ENCODE measurements at places on chromosomes 16 and 17.

DNA sequence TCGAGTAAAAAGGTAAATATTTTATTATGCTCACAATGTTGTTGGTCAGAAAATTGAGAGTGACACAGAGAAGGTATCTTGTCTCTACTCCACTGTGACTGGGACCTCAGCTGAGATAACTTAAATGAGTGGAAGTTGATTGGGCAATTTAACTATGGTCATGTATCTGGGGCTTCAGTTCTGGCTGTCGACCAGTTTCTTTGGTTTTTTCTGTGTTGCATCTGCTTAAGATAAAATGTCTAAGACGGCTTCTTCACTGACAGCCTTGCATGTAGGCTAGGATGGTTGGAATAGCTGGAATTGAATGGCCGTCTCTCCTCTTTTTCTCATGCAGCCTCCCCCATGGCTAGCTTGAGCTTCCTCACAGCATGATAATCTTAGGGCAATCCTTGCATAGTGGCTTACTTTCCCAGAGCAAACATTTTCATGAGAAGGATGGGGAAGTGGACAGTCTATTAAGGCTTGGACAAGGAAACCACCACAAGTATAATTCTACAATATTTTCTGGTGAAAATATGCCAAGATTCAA lies 433.7 kb downstream of the KIF2B start:
- DNase-seq = no peak

DNA sequence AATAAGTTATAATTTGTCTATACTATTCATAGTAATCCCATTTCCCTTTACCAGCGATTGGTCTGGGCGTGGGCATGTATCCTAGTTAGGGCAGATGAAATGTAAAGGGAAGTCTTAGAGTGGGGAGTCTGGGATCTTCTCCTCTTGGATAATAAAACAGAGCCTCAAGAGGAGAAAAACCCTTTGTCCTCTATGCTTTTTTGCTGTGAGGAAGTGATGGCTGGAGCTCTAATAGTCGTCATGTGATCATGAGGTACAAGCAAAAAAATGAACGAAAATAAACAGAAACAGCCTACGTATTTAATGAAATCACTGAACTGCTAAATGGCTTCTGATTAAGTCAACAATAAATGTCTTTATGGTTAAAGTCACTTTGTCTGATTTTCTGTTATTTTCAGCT lies 26.8 kb downstream of the EFCAB5 start:
- no peak for DNase-seq

- DNase-seq = no peak
Observed at GRCh38 chr16:81996664-81997509, 14.4 kb downstream of the SDR42E1 start.

DNA sequence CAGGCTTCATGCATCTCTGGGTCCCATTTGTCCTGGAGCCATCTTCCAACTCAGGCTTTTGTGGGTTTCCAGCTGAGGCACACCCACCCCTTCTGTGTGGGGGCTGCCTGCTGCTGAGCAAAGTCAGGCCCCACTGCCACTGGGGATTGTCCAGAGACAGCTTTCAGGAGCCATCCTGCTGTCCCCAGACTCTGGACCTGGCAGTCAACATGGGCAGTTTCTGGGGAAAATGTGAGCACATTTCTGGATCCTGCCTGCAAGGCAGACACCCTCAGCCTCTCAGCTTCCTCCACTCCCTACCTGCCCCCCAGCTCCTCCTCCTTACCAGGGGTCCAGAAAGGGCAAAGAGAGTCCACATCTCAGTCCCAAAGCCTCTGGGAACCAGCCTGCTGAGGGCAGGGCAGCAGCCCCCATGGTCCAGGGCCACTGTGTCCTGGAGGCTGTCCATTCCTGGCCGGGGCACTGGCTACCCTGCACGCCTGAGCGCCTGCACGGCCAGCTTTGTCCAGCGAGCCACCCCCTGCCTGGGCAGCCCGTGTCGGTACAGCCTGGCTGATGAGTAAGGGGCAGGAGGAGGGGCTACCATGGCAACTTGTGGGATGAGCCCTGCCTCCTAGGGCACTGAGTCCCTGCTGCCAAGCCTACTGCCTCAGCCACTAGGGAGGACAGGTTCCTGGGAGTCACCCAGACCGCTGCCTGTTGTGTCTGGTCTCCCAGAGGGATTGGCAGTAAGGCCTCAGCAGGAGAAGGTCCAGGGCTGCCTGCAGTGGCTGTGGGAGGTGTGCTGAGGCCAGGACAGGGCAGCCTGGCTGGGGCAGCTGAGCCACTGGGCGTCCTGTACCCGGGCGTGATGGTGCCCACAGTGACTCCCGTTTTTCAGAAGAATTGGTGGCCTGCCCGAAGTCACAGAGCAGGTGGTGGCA lies at the start of gene SLC47A2:
Gene SLC47A2, minus strand, starts transcription at position 477 of the 923 bp plus-strand sequence. Its CDS starts 29 bp downstream, at position 448.
- DNase-seq = no peak

GRCh38 chr17:78589885-78590284 lies 12.7 kb upstream of the DNAH17 start:
- DNase-seq = no peak

GRCh38 chr16:64751906-64752305 lies 370.0 kb downstream of the CDH11 start:
- no peak for DNase-seq

DNA sequence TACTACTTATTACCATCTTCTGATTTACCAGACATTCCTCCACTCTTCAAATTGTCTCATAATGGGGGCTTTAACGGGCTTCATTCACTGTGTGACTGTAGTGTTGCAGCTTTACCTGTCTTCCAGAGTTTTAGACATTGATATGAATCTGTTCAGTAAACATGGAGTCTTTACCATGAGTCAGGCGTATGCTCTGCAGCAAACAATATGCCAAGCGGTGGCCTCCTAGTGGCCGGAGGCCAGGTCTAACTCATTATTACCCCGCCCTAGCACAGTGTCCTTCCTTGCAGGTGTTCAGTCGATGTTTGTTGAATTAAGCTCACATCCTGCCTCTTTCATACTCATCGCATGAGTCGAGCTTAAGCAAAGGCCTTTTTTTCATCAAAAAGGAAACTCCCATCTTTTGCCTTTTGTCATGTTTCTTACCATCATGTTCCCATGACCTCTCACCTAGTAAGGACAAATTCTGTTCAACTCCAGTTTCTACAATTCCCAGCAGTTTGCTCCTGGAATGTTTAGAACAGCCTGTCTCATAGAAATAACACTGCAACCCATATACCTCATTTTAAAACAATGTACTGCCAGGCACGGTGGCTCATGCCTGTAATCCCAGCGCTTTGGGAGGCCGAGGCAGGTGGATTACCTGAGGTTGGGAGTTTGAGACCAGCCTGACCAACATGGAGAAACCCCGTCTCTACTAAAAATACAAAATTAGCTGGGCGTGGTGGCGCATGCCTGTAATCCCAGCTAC lies 39.4 kb downstream of the TUBD1 start:
- no peak for DNase-seq

GRCh38 chr17:59696682-59697277 lies 10.4 kb downstream of the PTRH2 start:
- DNase-seq = no peak

GRCh38 chr17:37813751-37814150 lies 68.9 kb upstream of the HNF1B start:
- no peak for DNase-seq

GRCh38 chr17:41773190-41773588 lies 13.3 kb downstream of the JUP start:
- DNase-seq = no peak

DNA sequence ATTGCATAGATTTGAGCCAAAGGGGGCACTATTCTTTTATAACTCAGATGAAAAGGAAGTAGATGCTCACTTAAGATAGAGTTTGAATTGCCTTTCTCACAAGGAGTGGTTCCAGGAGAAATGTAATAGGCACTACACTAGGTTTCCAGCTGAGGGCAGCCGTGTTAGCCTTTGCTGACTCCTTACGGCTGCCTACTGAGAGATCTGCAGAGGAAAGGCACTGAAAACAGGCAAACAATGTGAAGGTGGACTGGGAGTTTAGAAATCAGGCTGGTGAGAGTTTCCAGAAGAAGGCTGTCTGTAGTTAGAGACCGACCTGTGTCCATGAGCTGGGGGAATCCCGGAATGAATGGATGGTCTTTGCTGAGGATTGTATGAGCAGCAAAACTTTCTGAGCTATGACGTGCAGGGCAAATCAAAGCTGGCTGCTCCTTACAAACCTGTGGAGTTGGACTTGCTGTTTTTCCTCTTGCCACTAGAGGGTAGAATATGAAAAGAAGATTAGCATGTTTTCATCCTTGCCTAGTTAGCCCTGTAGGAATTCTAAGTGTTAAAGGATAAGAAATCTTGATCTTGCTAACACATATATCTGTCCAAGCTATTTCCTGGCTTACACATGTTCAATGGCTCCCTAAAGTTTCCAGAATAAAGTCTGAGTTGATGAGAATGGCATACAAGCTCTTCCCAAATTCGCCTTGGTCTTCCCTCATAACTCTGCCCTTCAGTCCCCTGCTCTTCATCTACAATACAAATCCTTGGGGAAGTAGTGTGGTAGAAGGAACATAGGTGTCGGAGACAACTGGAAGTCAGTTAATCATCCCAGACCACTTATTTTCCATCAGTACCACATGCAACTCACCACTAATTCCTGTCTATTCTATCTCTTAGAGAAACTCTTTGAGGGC lies 20.1 kb upstream of the TAOK1 start:
- DNase-seq = peak; percentile 48

GRCh38 chr16:87874639-87875427 lies 5.5 kb upstream of the SLC7A5 start:
- no peak for DNase-seq

DNA sequence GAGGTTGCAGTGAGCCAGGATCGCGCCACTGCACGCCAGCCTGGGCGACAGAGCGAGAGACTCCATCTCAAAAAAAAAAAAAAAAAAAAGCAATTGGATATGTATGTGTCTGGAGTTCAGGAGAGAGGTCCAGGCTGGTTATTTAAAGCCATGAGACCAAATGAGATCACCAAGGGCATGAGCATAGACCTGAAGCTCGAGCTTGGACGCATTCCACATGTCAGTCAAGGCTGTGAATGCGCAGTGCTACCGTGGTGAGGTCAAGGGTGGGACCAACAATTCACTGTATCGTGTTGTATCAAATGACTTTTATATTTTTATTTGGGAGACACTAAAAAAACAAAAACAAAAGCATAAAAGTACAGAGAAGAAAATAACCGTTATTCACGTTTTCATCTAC lies 29.1 kb upstream of the SPNS2 start:
- DNase-seq = no peak

DNA sequence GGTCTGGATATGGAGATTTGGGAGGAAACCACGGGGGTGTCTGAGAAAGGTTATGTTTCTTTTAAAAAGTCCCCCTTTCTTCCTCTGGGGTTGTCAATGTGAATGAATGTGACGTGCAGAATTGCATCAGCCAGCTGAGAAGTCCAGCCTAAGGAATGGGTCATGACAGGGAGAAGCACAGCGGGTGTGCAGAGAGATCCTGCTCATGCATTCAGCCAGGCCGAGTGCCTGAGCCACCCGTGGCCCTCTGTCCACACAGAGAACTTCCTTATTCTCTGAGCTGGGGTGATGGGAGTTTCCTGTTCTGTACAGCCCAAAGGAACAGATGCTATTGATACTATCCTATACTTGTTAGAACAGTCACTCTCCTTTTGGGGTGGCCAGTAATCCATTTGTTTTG lies 117.9 kb downstream of the CPPED1 start:
- DNase-seq = no peak

DNA sequence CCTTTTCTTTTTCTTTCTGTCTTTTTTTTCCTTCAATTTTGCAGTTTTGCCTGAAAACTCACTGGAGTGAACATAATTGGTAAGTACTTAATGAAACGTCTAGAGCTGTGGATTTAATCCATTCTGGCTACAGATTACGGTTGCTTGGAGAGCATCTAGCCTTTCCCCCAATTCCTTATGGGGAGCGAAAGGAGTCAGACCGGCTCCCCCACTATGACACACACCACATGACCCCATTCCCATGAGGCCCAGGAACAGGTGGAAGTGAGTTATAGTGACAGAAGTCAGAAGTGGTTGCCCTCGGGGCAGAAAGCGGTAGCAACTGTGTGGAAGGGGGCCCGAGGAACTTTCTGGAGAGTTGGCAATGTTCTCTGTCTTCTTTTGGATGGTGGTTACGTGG lies 41.2 kb downstream of the EMP2 start:
- no peak for DNase-seq

- no peak for DNase-seq
Observed at GRCh38 chr16:69830534-69831211, 68.5 kb downstream of the WWP2 start.

DNA sequence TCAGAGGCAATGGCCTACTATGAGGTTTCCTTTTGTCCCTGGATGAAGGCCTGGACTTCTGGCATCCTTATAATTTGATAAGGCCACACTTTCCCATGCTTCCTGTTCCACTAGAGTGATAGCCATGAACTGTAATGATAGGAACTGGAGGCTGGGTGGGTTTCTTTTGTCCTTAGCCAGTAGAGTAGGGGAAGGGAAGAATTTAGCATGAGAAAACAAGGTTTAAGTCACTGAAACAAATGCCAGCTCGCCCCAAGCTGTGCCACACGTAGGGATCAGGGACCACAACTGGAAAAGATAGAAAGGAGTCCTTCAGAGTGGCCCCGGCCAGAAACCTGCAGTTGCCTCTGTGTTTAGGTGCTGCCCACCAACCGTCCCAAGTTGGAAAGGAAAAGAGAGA lies 80.9 kb upstream of the C17orf78 start:
- no peak for DNase-seq

DNA sequence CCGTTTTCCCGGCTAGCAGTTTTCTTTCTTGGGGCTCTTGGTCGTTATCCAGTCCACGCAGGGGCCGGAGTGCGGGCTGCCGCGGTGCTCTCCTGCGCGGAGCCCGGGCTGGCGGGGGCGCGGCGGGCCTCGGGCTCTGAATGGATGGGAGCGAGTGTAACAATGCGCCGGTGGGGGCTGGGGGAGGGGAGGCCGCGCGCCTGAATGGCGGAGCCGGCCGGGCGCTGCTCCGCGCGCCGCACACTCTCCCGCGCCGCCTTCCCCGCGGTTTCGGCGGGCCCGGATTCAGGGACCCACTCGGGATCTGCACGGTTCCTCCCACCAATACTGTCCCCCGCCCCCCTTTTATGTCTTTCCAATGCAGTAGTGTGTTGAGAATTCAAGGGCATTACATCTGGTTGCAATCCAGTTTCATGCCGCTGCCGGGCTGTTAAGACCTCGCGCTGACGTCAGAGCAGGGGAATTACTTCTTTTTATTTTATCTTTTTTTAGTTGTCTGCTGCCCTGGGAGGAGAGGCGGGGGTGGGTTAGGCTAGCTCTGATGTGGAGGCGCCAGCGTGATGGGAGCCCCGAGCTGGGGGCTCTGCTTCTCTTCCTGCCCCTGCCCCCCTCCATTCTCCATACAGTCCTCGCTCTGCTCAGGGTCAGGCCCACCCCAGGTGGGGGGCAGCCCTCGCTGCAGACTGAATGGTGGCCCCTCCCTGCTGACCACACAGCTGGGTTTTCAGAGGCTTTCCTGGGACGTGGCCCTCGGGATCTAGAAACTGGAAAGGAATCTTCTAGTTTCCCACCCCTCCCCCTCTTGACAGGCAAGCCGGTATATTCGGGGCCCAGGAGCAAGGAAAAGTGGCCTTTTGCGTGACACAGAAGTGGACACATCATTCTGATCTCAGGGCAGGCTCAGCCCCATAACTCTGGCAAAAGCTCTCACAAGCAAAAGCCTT lies 1.8 kb downstream of the RAI1 start:
- no peak for DNase-seq

- DNase-seq = no peak
Observed at GRCh38 chr17:34269969-34270368, at the start of gene CCL7. Gene CCL7, plus strand, starts transcription at chr17:34270221. Its CDS starts 70 bp downstream, at chr17:34270291.

Measured in KG1 (cell line).